NCI-H524 (cell line): ENCODE measurements at places on chromosomes 7 and 10.

DNA sequence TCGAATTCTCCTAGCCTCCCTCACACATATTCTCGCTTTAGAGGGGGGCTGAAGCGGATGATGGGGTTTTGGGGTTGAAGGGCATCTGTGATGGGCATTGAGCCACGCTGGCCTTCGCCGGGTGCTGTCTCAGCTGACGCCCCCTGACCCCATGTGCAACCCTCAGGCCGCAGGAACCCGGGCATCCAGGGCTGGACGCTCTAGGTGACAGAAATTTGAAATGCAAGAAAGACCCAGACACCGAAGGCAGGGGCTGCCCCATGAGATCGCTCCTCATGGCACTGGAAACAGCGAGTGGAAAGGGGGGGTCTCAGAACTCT lies 664 bp upstream of the C10orf88 start:
- no peak for DNase-seq

- DNase-seq: no peak
Measured at GRCh38 chr10:126842356-126842755, 62.9 kb upstream of the DOCK1 start.

GRCh38 chr10:4691776-4692175 lies 134.2 kb upstream of the AKR1E2 start:
- no peak for DNase-seq

- no peak for DNase-seq
Measured at GRCh38 chr10:119190353-119190752, 11.7 kb upstream of the PRDX3 start.

DNA sequence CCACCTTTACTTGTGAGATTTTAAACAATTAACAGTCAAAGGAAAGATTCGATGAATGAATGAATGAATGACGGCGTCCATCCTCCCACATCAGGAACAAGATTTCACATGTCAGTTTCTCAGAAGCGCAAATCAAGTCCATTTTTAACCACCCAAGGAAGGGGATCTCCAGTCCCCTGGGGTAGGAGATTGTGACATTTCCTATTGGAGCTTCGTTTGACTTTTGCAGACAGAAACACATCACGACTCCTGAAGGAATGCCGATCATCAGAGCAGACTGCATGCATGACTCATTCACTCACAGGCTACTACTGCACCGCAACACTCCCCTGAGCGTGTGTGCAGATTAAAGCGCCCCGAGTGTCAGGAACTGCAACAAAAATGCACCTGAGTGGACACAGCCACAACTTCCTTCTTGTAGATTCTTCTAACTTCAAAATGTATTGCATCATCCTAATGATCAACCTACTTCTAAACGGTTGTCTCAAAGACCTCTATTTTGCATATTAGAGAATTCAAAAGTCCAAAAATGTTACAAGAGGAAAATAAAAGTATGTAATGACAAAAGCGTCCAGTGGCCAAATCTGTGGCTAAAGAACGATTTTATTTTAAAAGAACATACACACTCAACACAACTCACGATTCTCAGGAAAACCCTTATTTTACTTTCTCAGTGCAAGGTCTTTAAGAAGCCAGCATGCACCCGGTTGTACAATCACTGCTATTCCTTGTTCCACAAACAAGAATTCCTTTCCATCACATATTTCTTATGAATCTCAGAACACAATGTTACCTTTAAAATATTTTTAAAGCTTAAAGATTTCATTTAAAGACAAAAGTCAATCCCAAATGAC lies 172.6 kb downstream of the FAM107B start:
- no peak for DNase-seq

DNA sequence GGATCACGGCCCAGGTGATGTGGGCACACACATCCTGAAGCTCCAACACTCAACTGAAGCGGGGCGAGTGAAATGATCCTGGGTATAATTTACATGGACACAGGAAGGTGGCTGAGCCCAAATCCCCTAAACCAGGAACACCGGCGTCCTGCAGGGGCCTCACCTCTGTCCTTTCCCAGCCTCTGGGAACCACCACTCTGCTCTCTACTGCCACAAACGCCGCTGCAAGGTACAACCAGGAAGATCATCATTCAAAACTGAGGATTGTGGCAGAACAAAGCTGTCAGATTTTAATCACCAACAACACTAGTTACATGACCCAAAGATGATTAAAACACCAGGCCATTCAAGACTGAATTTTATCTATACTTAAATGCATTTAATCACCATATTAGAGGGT lies 104.0 kb downstream of the DIP2C start:
- no peak for DNase-seq

- DNase-seq: no peak
Measured at GRCh38 chr7:138170298-138170697, 94.0 kb downstream of the AKR1D1 start.

- DNase-seq: no peak
Measured at GRCh38 chr7:139361523-139361922, 1.8 kb downstream of the LUC7L2 start.

GRCh38 chr10:64093946-64094535 lies 572.8 kb downstream of the REEP3 start:
- no peak for DNase-seq

- no peak for DNase-seq
Measured at GRCh38 chr10:17616403-17617030, 657 bp downstream of the HACD1 start.

DNA sequence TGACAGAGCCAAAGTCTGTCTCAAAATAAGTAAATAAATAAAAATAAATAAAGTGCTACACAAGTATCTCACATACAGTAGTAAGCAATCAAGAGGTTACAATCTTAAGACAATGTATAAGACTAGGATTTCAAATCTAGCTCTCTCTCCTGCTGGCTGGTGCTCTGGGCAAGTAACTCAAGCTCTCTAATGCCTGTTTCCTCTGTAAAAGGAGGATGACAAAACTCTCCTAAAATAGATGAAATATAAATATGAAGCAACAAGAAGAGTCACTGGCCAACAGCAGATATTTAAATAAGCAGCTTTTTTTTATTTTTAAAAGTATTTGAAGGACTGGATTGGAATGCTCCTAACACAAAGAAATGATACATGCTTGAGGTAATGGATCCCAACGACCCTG lies 7.2 kb downstream of the SFMBT2 start:
- DNase-seq: no peak

DNA sequence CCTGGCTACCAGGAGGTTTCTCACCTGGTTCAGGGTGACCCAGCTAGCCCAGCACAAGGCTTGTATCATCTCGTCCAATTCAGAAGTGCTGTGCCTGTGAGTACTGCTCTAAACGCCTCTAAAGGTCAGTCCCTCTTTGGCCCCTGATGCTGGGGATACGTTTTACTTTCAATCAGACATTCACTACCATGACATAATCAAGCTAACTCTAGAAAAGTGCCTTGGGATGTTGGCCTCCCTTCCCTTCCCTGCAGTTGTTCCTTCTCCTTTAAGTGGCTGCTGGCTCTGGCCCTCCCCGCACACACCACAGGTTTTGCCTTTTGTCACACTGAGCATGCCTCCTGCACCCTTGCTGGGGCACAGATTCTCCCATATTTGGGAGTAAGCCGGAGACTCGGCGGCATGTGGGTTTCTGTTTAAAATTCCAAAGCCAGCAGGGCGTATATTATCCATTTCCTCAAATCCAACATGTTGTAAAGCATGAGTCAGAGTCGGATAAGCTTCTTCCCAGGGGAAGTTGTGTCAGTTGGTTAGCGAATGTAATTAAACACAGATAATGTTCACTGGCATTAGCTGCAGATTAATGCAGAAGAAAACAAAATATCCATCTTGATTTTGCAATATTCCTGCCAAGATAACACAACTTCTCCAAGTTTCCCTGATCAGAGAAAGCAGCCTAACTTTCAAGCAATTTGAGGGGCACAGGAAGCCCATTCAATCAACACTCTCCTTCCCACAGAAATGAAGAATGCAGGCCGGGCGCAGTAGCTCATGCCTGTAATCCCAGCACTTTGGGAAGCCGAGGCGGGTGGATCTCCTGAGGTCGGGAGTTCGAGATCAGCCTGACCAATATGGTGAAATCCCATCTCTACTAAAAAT lies 31.8 kb upstream of the VCL start:
- DNase-seq: no peak

DNA sequence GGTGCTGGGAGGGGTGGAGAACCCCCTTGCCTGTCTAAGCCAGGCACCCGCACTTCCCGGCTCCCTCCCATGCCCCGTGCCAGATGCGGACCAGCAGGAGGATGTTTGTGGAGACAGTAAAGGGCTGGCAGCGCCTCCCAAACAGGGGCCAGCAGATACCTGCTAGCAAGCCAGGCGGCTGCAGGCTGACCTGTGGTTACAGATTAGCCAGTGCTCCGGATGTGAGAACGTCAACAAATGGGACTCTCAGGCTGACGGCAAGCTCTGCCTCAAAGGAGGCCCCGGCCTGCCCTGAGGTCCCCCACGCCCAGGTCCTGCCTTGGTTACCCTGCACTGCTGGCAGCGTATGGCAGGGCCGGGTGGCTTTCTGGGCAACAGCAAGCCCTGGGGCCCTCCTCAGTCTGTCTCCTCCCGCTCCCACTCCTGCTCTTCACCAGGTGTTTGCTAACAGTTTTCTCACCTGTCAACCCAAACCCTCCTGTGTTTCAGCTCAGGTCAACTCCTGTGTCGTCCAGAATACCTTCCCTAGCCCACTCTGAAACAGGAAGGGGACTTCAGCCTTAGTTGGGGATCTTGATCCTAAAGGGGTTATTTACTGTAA lies 85.4 kb downstream of the NEURL1 start:
- DNase-seq: no peak

DNA sequence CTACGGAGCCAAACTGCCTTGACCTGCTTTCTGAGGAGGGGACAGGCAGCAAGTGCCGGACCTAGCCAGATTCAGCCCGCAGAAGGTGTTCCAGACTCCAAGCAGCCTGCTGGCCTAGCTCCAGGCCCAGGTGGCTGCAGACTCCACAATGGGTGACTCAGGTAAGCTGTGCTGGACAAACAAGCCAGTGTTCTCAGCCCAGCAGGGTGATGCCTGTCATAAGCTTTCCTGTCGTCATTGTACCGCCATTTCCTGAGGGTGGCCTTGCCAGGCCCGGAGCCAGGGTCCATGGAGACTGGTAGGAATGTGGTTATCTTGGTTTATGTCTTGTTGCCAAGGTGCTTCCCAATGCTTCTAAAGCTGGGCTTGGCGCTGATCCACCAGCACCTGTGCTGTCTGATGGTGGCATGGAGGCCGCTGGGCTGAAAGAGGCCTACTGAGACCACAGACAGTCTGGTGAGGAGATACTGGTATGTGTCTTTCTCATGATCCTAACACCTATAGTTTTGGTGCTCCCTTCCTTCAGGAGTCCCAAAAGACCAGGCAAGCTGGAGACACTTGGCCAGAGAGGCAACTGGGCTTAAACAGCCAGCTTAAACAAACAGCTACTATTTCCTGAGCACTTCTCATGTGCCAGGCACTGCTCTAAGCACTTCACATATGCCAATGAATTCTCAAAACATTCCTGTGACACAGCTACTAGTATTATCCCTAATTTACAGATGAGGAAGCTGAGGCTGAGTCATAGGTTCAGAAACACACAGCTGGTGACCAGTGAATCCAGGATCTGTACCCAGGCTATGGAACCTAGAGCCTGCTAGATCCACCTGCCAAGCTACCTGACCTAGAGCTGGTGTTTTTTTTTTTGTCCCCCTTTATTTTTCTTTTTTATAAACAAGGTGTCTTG lies 42.0 kb downstream of the ZC3HC1 start:
- no peak for DNase-seq

GRCh38 chr7:1939434-1940401 lies 269.6 kb downstream of the ELFN1 start:
- DNase-seq: no peak

DNA sequence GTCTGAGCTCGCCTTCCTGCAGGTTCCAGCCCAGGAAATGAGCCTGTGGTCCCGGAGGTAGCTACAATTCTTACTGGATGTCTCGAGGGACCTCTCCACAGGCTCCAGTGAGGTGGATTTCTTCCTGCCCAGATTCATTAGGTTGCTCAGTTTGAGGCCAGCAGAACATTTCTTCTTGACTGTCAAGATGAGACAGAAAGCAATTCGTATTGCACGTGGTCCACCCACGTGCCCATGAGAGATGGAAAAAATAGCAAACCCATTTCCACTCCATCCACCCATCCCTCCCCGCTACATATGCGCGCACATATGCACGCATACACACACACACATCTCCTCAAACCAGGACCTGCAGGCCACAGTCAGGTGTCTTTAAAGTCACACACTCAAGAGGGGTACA lies 68.7 kb downstream of the VWA2 start:
- no peak for DNase-seq

DNA sequence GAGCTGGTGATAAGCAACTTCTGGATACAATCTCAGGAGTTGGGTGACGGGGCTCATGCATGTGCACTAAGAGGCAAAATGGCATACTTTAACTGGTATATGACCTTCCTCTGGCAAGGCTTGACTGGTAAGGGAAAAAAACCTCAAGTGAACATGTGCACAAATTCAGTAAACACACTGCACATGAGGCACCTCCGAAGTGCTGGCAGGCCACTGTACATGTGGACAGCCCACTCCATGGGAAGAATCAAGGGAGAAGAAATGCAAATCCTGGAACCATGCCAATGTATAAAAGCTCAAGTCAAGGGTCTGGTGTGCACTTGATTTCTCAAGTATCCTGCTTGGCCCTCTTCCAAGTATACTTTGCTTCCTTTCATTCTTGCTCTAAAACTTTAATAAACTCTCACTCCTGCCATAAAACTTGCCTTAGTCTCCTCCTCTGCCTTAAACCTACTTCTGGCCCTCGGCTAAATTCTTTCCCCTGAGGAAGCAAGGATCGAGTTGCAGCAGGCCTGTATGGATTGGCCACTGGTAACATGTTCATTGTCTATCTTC lies 167.2 kb downstream of the RAMP3 start:
- DNase-seq: peak; percentile 56
